CD4-positive, alpha-beta T cell treated with Interleukin-1 beta for 1 hour (primary cell): ENCODE measurements at places on chromosomes 6 and 20.

- no peak for DNase-seq
Measured at GRCh38 chr6:81228912-81229555, 523.4 kb downstream of the TENT5A start.

DNA sequence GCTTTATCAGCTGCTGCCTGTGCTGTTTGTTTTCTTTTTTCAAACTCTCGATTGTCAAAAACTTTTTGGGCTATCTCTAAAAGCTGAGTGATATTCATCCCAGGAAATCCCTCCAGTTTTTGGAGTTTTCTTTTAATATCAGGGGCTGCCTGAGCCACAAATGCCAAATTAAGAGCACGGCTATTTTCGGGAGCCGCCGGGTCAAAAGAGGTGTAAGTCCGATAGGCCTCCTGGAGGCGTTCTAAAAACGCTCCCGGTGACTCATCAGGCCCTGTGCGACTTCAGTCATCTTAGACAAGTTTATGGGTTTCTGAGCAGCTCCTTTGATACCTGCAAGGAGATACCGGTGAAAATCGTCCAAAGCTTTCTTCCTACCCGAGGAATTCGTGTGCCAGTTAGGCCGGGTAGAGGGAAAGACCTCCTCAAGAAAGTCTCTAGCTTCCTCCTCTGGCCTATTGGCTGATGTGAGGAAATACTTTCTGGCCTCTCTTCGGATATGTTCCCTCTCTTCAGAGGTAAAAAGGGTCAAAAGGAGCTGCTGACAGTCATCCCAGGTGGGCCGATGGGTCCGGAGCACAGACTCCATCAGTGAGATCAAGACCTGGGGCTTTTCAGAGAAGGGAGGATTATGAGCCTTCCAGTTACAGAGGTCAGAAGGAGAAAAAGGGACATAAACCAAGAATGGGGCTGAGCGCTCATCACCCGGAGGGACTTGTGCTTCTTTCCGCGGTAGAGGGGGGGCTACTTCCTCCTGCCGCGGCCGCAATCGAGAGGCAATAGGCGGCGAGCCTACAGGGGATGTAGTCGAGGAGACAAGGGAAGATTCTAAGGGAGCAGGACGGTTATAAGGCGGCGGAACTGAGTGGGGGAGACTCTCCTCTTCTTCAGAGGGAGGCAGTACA lies 151.1 kb downstream of the TRIM27 start:
- no peak for DNase-seq

DNA sequence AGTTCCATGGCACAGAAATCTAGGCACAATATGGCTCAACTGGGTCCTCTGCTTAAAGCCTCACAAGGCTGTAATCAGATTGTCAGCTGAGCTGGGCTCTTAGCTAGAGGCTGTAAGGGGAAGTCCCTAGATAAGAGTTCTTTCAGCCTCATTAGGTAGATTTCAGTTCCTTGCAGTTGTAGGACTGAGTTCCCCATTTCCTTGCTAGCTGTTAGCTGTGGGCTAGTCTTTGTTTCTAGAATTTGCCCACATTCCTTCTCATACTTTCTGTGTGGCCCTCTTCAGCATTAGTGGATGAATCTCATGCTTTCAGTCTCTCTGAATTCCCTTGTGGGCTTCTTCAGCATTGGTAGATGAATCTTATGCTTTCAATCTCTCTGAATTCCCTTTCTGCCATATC lies 71.0 kb upstream of the MRAP2 start:
- no peak for DNase-seq

DNA sequence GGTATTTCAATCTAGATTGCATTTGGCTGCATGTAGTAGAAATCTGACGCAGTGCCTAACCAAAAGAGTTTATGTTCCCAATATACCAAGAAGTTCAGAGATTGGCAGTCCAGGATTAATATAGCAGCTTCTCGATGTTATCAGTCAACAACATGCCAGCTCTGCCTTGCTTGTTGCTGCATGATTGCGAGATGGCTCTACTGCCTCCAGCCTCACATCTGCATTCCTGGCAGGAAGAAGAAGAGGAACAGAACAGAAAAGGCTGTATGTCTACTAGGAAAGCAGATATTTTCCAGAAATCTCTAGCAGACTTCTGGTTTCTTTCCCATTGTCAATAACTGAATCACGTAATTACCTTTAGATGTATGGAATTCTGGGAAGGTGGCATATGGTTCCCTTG lies 60.8 kb downstream of the SLC35D3 start:
- no peak for DNase-seq
